ENCODE measurements at places on chromosomes 6 and 20.

DNA sequence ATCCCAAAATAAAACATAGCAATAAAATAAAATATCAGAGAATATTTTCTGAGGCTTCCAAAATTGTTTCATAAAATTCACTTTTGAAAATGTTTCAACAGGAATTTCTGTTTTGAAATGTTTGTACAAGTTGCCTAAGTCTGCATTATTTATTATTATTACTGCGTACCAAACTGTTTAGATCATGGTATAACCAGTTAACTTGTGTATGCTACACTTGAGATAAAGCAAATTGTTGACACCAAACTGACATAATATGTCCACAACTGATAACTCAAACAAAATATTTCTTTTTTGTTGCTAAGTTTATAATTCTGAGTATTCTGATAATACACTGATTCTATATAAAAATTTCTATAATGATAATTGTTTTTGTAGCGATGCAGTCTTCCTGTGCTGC, 531.8 kb upstream of the EYS start:
- no peak for DNase-seq

DNA sequence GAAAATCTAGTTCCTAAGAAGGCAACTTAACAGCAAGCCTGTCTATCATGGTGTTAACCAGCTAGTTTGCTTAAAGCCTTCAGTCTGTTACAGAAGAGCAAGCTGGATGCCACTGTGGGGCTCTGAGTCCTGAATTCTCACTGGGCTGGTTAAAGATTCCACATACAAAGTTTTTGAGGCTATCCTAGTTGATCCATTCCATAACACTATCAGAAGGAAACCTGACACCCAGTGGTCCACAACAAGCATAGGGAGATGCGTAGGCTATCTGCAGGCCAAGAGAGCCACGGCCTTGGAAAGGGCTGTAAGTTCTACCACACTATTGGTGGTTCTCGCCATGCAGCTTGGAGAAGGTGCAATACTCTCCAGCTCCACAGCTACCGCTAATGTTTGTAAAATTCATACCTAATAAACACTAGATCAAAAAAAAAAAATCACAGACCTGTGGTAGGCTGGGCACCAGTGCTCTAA, 420 bp upstream of the MCCD1 start:
- DNase-seq: no peak

DNA sequence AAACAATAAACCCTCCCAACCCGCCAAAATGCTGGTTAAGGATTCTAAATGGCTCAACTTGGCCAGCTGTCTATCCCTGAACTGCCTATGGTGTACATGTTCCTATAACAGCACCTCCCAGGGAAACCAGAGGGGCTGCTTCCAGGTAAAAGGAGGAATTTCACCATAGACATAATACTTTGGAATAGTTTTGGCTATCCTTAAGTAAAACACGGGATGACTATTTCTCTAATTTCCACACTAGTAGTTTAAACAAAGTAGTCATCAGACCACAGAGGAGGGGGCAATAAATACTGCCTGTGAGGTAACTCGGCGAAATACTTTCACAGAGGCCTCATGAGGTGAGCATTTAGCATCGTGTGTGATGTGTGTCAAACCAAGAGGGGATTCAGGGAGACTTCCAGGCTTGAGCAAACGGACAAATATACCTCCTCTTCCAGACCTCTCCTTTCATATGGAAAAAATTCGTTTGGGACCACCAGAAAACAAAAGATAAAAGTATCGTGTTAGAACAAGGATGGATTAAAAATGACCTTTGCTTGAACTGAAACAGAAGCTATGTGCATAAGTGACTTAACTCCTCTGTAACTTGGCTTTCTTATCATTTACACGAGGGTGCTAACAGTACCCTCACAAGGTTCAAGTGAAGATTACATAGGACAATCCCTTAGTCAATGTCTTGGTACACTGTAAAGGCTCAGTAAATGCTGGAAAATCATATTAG, 1.0 kb upstream of the XRN2 start:
- no peak for DNase-seq

DNA sequence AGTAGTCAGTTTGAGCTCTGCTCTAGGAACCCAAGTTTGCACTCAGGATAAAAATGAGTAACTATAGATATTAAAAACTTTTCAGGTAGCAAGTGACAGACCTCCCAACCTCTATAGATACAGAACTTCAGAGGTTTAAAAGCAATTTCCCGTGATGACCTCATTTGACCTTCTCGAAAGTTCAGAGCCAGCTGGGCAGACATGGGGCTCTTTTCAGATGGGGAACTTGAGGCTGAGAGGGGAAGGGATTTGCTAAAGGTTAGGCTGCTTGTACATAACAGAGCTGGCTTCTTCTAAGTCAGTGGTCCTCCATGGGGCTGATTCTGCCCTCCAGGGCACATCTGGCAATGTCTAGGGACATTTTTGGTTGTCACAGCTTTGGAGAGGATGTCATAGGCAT, 58.8 kb upstream of the ZNF831 start:
- DNase-seq: no peak

GRCh38 chr6:140661691-140662090, 1287.2 kb upstream of the CITED2 start:
- no peak for DNase-seq

DNA sequence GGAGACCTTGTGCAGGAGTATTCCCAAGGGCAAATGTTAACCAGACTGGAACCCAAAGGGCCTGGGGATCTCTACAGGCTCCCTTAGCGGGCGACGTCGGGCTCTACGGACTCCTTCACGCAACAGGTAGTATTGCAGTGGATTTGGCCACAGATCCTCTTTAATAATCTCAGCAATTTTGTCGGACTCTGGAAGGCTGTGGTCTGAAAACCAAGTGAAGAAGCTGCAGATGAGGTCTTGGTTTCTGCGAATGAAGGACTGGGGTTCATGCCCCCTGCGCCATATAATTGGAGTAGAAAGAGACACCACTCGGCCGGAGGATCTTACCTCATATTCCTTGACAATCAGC, 1.3 kb downstream of the TSPYL1 start:
- no peak for DNase-seq

GRCh38 chr6:7052443-7053011, 55.2 kb upstream of the RREB1 start:
- DNase-seq: no peak

- no peak for DNase-seq
These were observed 170.3 kb upstream of the PDE10A start for GRCh38 chr6:165833355-165833754.

DNA sequence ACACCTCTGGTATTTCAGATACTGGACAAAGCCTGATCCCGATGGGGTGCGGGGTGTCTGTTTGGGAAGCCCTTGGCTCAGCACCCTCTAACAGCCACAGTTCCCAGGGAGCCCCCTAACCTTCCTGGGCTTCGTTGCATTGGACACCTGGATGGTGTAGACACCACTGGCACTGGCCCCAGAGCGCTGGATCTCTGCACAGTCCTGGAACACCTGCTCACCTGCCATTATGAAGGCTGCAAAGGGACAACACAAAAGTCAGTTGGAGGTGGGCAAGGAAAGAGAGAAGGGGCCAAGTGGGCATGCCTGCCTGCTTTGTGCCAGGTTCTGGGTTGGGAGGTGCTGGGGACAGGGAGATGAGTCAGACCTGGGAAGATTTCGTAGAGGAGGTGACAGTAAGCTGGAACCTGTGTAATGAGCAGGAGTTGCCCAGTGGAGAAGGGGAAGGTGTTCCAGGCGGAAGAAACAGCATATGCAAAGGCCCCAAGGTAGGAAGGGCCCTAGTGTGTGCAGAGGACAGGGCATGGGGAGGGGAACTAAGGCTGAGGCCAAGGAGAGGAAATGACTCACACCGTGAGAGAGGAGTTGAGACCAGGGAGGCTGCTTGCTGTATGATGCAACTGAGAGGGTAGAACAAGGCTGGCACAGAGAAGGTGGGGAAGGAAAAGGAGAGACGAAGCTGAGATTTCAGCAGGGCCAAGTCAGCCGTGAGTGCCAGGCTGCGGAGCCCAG, 34.9 kb downstream of the ANGPT4 start:
- DNase-seq: no peak

- DNase-seq: no peak
These were observed 34.7 kb downstream of the KIF25 start for GRCh38 chr6:168032005-168032760.

- DNase-seq: no peak
These were observed 973.8 kb upstream of the SLC35B3 start for GRCh38 chr6:9409126-9409525.

- no peak for DNase-seq
These were observed 139.4 kb downstream of the CARMIL1 start for GRCh38 chr6:25418454-25419052.

- no peak for DNase-seq
These were observed 27.1 kb upstream of the ELOVL5 start for GRCh38 chr6:53375847-53376246.

DNA sequence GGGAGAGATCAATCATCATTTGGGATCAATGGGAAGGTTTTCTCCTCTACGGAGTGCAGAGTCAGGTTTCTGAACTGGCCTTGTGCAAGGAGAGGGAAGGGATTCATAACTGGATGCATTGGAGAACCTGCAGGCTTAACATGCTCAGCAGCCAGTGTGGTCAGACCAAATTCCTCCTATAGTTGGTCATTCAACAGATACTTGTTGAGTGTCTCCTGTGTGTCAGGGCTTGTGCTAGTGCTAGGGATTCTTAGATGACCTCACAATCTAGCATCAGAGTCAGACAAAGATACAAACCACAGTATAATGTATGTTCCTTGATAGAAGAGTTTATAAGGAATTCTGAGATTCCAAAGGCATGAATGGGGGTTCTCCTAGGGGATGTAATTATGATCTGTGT, 23.9 kb downstream of the RALY start:
- no peak for DNase-seq

GRCh38 chr20:4041748-4042411, 26.5 kb upstream of the RNF24 start:
- DNase-seq: no peak

- no peak for DNase-seq
These were observed 1.7 kb downstream of the PREX1 start for GRCh38 chr20:48826069-48826468.

DNA sequence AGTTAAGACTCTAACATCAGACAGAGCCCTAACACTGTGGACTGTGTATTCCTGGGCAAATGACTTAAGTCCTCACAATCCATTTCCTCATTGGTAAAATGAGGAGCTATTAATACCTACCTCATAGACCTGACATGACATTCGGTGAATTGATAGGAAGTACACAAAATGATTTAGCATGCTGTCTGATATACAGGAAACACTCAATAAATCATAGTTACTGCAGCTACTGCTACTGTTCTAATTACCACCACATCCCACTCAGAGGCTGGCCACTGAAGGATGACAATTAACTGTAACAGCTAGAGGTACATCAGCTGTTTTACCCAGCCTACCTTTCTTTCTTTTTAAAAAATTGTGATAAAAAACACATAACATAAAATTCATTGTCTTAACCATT, 87.7 kb downstream of the PLCG1 start:
- DNase-seq: no peak

GRCh38 chr20:15840636-15841301, 732.5 kb downstream of the KIF16B start:
- DNase-seq: no peak

DNA sequence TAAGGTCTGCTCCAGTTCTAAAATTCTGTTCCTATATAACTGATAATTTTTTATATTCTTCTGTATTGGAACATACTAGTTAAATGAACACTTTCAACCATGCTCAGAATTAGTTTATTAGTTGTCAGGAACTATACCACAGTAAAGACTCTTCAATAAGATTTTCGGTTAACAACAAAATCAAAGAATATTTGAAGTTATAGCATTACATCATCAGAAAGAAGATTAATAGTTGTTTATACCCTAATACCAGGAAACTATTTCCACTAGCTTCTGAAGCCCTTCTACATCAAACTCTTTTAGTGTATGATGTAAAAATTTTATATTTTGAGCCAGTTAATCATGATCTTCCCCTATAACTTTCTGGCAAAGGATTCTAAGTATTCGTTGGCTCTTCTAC, 6.6 kb downstream of the CALHM4 start:
- no peak for DNase-seq

DNA sequence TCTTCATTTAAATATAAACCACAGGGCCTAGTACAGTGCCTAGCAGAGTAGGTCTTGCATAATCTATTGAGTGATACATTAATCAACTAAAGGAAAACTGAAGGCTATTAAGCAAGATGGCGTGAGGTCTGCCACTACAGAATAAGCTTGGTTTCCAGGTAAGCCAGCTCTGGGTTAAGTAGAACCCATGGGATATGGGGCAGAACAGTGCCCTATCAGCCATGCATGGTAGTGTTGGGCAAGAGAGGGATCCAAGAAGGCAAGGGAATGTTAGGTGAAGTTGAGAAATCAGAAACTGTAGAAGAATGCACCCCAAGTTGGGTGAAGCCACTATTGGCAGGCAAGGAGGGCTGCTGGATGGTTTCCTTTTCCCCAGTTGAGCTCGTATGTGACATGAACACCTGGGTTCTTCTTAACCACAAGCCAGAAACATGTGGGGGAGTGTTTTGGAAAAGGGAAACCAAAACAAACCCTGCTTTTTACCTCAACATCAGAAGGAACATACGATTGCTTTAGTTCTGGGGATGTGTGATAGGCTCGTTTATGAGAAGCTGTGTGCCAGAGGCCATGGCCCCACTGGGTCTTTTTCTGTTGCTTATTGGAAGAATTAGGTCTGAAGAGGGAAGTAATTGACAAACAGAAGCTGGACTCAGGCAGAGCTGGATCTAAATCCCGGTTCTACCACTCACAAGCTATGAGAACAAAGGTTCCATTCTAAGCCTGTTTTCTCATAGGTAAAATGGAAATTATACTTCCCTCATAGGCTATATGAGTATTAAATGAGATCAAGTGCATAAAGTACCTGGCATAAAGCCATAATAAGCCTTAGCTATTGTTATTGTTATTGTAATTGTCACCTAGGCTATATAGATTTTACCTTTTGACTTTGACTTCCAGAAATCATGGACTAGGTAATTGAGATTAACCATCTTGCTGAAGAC, 33.5 kb downstream of the NEDD9 start:
- DNase-seq: no peak

GRCh38 chr20:44018259-44018941, 103.7 kb downstream of the TOX2 start:
- DNase-seq: no peak

GRCh38 chr6:35017411-35018181, 123.5 kb downstream of the TCP11 start:
- DNase-seq: no peak

DNA sequence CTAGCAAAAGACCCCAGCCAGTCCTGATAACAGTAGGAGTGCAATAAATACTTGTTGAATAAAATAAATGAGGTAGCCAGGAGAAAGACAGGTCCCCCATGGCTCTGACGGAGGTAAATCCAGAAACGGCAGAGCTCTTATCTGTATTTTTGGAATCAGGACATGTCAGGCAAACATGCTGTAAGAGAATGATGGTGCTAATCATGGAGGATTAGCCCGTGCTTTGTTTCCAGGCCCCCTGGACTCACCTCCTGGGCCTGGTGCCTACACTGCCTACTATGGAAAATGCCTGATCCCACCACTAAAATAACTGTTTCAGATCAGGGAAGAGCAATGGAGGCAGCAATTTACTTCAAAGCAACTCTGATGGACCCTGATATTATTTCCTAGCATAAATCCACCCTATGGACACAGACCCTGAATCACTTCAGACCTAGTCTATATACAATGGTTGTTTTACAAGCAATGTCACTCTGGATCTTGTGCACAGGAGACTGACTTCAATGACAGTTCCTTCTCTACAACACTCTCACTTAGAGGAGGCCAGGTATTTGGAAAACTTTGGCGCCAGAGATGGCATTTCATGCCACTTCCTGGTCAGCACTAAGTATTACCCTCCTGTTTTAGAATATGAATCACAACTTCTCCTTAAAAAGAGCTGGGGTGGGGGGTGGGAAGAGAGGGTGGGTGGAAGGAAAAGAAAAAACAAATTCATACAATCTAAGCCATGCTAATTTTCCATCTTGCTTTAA, 6.4 kb downstream of the MRPL14 start:
- no peak for DNase-seq

Data from cortex of kidney (tissue), 1 donor.